ENCODE measurements at places on chromosomes 1 and 21. TPM values are rescaled to one million over a fixed set of nuclear protein-coding genes. Genes with fewer than 3 reads are reported as not detected.

The CR1 gene
- 0.93 TPM for polyA plus RNA-seq

GRCh38 chr1:89761901-89762300, 58.9 kb upstream of the LRRC8D start:
- DNase-seq: no peak

GRCh38 chr21:43916691-43917514, 51.9 kb downstream of the AGPAT3 start:
- no peak for DNase-seq

DNA sequence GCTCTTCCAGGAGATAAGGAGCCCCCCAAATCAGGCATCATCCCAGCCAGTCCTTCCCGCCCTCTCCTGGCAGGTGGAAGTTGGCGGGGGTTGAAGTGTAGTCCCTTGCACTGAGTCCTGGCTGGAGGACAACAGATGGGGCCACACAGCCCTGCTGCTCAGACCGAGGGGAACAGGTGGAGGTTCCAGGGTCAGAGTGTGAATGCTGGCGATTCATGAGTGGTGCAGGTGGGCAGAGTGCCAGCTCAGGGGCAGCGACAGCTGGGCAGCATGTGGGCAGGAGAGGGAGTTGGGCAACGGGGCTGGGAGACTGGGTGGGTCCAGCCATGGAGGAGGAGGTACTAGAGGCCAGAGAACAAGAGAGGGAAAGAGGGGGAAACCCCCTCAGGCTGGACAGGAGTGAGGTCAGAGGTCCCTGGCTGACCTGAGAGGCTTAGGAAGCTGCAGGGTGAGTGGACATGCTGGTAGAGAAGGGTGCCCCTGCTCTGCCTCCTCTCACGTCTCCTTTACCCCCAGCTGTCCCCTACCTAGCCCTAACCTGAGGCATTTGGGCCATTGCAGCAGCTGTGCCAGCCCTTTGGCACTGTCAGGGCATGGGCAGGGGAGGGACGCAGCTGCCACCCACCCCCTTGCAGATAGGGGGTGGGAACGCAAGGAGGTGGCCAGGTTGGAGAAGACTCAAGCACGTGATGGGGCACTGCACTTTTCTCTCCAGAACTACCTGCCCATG, 11.3 kb upstream of the ADORA1 start:
- no peak for DNase-seq

GRCh38 chr1:1031659-1032235, 11.8 kb downstream of the AGRN start:
- no peak for DNase-seq

The GPR3 gene
- 0.49 TPM for polyA plus RNA-seq

GRCh38 chr1:166785987-166786386, 53.3 kb upstream of the POGK start:
- no peak for DNase-seq

DNA sequence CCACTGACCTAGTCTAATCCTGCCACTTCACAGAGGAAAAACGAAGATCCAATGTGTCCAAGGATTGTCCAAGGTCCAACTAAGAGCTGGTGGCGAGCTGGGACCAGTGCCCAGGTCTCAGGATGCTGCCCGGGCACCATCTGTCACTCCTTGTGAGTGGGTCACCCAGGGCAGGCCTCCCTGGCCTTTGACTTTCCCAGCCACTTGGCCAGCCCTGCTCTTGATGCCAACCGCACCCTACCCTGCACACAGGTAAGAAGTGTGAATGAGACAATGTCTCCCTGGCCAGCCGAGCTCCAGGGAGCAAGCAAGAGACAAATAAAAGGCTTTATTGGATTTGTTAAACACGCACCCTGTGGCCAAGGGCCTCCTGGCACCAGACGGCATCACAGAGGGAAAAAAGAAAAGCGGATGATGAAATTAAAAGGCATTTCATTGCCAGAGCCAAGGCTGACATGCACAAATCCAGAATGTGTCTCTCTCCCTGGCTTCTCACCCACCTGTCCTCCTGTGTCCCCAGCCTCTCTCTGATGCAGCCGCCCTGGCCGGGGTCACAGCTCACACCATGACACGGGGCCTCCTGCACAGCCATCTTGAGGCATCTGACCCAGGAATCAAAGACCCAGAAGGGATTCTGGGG, 72.8 kb downstream of the CAMK2N1 start:
- no peak for DNase-seq

Data from hindlimb muscle (tissue), 1 donor.